ENCODE measurements at places on chromosomes 12 and 14.

GRCh38 chr14:105065280-105066228 is at the start of gene GPR132:
TSS of gene GPR132 (minus strand) at chr14:105065430. CDS start at chr14:105055420, 10,010 bp downstream.
- peak; percentile 44 for DNase-seq

DNA sequence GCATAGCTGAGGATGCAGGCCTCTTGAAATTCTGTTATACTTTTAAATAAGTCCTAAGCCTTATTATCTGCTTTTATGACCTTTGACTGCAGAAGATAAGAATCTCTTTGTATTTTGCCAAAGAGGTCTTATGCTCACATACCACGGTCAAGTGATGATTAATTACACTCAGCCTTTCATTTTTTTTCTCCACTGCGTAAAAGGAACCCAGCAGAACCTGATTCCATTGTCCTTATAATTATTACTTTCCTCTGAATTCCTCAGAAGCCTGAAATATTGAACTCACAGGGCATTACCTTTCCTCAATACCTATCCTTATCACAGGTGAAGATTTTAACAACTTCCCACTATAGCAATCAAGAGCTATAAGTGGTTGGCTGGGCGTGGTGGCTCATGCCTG is 498.7 kb upstream of the RPL10L start:
- DNase-seq = no peak

DNA sequence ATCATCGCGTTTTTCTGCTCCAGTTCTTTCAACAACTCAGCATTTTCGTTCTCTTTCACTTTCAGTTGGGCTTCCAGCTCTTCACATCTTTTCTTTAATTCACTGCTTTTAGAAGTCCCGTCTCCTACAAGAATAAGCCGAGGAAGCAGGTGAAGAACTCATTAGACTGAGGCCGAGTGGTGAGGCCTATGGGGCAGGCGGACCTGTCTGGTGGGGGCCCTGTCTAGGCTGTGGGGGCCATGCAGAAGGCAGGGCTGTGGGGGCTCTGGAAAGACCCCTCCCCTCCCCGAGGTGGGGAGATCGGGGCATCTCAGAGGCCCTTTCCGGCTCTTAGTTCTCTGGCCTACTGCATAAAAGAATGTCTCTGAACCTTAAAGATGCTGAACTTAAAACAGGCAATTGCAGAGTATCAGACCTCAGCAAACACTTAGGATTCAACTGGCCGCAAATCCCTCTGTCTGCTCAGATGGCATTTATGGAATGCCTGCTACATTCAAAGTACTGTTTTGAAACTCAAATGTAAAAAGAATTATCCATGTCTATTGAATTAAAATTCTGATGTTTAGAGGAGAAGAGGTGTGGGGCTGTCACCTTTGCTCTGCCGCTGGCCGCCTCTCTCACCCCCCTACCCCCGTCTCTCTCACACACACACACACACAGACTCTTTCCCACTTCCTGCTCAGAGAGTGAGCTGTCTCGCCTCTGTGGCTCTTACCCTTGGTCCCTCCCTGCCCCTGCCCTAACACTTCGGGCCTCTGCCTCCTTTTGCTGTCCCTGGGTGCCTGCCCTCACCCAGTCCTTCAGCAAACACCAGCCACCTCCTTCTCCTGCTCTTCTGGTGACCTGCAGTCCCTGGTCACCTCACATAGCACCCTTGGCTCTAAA is 34.7 kb downstream of the CCDC92 start:
- no peak for DNase-seq

GRCh38 chr12:89742337-89743022 is 33.8 kb upstream of the ATP2B1 start:
- DNase-seq = no peak

DNA sequence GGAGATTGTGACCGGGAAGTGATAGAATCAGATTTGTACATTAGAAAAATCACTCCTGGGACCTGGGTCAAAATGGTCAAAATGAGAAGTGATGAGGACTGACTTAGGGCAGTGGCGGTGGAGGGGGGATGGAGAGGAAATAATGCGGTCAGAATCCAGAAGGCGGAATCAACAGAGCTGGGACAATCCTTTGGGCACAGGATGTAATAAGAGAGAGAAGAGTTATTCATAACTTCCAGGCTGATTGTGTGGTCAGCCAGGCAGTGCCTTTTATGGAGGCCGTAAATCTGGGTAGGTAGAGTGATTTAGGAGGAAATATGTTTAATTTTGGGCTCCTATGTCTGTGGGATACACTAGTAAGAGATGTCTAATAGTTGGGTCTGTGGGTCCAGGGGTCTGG is 21.6 kb downstream of the FBXL14 start:
- DNase-seq = no peak

- no peak for DNase-seq
These were observed 4.5 kb downstream of the FOXA1 start for GRCh38 chr14:37590428-37591139.

- DNase-seq = no peak
These were observed 161.0 kb upstream of the E2F7 start for GRCh38 chr12:77226368-77226767.

DNA sequence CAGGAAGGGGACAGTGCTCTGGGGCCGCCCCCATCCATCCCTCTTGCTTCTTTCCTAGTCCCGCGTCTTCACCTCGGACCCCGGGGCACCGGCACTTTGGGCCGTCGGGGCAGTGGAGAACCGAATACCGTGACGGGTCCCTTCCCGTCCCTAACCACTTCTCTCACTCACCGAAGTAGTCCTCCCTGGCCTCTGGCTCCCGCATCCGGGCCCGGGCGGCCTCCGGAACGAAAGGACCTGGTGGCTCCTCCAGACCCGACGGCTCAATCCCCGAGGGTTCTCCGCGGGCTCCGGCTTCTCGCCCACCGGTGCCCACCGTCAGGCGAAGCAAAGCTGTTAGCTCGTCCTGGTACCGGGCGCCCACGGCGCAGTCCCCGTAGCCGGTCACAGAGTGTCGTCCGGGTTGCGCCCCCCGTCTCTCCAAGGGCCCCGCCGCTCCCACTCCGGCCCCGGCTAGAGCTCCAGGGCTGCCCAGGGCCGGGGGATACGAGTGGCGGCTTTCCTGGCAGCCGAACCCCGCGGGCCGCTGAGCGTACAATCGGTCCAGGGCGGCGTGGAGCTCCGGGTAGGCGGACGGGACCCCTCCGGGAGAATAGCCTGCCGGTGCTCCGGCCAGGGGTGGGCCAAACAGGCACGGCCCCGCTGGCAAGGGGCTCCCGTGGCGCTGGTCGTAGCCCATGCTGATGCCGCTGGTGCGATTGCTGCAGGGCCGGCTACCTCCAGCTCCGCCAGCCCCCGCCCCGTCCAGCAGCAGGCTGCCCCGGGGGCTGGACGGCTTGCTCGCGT is 1.1 kb downstream of the AJUBA start:
- peak; percentile 55 for DNase-seq

DNA sequence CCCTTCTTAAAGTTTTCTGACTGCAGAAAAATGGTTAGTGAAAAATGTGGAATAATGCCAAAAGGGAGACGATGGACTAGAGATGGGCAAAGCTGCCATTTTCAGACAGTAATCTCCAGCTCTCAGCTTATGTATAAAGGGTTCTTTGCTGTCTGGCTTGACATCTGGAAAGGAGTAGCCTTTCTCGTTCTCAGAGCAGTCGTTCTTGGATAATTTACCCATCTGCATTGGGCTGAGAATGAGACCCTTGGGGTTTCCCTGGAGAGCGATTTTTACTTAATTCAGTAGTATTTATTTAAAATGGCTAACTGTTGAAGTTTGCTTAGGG is 1.2 kb downstream of the NUDT4 start:
- no peak for DNase-seq

DNA sequence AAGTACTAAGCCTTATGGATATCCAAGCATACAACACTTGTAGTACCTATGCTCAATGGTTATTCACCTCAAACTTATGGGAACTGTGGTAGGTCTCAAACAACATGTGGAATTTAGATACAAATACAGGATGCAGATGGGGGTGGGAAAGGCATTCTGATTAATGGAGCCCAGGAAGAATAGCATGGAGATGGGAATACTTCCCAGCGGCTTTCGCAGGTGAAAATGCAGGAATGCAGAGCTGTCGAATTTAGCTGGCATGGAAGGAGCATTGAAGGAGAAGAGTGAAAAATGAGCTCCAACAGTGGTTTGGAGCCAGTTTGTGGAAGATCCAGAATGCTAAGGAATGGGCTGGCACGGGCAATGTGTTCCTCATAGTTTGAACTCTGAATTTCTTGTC is 89.9 kb downstream of the NKX2-1 start:
- DNase-seq = no peak

DNA sequence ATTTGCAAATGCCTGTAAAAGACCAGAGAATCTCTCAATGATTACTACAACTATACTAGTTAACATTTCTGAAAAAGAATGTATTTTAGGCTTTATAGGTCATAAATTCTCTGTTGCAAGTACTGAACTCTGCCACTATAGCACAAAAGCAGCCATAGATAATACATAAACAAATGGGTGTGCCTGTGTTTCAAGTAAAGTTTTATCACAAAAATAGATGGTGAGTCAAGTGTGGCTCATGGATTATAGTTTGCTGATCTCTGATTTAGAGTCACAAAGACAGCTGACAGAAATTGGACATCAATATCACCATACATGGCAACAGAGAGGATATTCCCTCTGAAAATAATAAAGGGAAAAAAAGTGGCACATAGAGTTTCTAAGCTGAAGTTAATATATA is 68.1 kb downstream of the FSCB start:
- no peak for DNase-seq

DNA sequence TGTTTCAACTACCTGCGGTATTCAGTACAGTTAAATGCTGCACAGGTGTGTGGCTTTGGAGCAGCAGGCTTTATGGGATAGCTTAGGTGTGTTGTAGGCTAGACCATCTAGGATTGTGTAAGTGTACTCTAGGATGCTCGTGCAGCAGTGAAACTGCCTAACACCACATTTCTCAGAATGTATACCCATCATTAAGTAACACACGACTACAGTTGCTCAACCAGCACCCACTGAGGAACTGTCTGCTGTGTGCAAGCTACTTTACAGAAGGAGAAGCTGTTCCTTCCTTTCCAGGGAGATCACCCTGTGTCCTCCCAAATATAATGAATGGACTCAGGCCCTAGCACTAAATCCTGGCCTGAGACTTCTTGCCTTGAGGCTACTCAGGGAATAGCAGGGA is 94.8 kb downstream of the SLC24A4 start:
- no peak for DNase-seq

DNA sequence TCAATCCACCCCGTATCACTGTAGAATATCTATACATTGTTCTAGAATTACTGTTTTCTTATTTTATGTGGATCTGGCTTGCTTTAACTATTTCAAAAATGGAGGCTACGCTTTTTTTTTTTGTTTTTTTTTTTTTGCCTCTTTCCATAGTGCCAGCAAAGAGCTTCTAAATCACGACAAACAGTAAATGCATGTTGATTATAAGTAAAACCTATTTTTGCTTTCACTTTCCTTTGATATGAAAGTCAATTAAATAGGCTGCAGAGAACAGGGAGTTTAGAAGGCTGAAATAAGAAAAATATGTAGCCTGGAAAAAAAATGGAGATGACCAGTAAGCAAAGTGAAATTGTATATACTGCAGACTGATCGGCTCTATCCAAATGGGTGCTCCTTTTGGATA is 112.3 kb upstream of the AMIGO2 start:
- DNase-seq = no peak

- no peak for DNase-seq
These were observed 90.8 kb upstream of the SSTR1 start for GRCh38 chr14:38116895-38117294.

- DNase-seq = peak; percentile 90
These were observed at the start of gene AHNAK2 for GRCh38 chr14:104977681-104978653. TSS of gene AHNAK2 (minus strand) at chr14:104978374. CDS start at chr14:104978237, 137 bp downstream.

DNA sequence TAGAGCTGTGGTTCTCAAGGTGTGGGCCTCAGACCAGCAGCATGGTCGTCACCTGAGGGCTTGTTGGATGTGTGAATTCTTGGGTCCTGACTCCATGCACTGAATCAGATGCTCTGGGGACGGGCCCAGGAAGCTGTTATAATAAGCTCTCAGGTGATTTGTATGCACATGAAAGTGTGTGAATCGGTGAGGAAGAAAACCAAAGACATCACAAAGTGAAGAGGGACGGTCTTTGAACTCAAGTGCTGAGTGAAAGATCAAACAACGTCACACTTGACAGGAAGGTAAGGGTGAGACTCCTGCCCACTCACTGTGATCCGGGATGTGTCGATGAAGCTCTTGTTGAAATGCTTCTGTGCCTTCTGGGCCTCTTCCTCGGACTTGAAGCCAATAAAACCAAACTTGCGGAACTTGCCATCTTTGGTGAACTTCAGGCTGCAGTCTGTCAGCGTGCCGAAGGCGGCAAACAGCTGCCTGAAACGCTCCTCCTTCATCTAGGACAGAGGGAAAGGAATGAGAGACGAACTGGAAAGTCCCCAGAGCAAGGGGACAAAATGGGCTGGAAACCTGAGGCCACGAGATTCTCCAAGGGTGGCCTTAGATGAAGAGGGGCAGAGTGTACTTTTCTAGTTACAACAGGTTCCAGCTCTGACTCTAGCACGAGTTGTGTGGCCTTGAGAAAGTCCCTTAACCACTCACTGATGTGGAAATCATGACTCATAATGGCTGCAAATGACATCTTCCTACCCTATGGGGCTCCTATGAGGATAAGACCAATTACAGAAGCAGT is 4.0 kb downstream of the RBM19 start:
- peak; percentile 54 for DNase-seq

GRCh38 chr12:98013560-98013959 is 501.8 kb upstream of the TMPO start:
- DNase-seq = no peak

DNA sequence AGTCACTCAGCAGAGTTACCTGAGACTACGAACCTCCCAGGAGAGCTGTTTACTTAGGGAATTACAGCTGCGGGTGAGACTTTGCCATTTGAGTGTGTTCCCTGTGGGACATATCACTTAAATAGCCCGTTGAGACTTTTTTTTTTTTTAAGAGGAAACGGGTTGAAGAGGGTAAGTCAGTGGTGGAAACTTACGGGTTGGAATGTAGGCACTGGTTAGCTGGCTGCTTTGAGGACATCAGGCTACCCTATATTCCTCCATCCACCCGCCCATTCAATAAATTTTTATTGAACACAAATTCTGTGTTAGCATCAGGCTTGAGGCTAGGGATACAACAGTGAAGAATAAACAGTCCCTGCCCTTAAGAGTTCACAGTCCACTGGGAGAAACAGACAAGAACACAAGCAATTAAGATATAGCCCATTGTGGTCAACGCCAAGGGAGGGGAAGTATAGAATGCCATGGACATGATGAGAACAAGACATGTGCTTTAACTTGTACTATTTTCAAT is 88.1 kb upstream of the CPSF6 start:
- DNase-seq = no peak

DNA sequence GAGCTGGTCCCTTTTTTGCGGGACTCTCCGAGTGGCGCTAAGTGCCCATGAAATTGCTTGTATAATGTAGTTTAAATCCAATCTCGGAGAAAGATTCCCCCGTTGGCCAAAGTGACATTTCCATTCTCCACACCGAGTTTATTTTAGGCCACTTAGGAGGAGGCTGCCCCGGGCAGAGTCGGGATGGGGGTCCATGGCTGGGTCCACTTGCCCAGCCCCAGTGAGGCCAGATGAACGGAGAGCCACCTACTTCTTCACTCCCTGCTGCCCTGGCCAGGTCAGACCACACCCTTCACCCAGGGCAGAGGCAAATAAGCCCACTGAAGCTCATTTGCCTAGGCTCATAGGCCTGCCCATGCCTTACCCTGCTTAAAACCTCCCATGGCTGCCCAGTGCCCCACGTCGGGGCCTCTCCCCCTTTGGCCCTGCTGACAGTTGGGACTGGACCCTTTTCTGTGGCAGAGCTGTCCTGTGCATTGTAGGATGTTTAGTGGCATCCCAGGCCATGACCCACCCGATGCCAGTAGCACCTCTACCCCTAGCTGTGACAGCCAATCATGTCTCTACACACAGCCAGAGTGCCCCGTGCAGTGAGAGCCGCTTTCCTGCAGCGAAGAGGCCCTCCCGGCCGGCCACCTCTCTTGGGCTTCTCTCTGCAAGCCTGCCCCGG is 51.3 kb downstream of the FAM222A start:
- DNase-seq = no peak
